ENCODE measurements at places on chromosomes 1 and 21. TPM values are rescaled to one million over a fixed set of nuclear protein-coding genes. Genes with fewer than 3 reads are reported as not detected.

The ACBD6 gene
- 140 TPM for total RNA-seq

The LRRN2 gene
- 2.4 TPM for total RNA-seq

The SLC16A1 gene
- total RNA-seq, result 104 TPM

The HENMT1 gene
- total RNA-seq, result not detected

The ZZZ3 gene
- 77.7 TPM for total RNA-seq

The SLC16A4 gene
- total RNA-seq, result 35.0 TPM

GRCh38 chr1:41954533-41954944, 35.8 kb upstream of the HIVEP3 start:
- DNase-seq, result peak; percentile 93

GRCh38 chr21:16082038-16082816, 352.4 kb downstream of the USP25 start:
- peak; percentile 33 for DNase-seq

DNA sequence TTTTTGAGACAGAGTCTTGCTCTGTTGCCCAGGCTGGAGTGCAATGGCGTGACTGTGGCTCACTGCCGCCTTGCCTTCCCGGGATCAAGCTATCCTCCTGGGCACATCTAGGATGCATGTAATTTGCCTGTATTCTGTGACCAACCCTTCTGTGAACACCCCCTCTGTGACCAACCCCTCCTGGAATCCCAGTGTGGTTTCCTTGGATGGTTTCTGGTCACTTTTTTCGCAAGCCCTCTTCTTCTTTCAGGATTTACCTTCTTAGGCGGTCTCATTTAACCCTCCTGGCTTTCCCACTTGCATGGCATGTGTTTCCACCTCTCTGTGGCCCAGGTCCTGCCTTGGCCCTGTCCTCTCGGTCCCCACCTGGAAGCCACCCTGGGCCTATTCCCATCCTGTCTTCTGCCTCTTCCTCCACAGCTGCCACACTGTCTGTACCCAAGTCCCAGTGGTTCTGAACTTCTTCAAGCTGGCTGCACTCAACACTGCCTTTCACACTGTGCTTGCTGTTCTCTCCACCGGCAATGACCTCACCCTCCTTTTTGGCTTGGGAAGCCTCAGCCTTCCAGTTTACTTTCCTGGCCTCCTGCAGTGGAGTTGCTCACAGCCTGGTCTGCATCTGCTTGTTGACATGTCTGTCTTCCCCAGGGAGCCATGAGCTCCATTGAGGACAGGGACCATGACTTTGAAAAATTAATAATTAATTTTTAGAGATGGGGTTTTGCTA, 57.0 kb downstream of the DISC1 start:
- DNase-seq, result no peak

DNA sequence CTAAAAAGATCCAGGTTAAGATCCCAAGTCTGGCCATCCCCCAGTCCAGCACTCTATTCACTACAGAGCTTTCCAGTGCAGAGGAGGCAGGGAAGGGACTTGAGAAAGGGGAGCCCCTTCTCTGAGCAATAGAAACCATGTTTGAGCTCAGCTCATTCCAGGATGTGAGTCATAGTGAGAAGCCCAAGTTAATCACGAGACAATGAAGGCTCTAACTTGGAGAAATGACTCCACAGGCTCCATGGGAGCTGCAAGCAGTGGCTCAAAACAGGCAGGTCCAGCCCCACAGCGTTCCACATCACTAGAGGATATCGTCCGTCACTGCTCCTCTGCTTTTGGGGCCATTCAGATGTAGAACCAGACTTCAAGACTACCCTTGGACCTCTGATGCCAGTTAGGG, 59.1 kb downstream of the CAMK2N1 start:
- DNase-seq, result peak; percentile 82

DNA sequence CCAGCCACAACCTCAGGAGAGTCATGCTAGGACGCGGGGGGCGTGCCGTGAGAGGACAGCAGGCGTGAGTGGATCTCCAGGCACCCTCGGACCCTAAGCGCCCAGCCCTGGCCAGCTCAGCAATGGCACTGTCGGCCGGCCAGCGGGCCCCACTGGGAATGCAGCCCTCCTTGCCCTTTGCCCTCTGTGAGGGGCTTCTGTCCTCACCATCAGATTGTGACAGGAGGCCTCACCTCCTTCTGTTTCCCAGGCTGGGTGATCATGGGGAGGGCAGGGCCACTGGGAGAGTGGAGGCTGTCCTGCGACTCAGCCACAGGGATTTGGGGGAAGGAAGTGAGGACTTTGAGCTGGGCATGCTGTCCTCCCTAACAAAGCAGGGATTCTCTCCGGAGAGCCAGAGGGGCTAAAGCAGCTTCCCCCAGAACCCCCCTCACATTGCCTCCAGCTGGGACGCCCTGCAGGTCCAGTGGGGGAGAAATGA, 6.6 kb upstream of the LRRC3 start:
- DNase-seq, result no peak

- no peak for DNase-seq
Measured at GRCh38 chr1:18203645-18204044, 96.0 kb downstream of the IGSF21 start.

- no peak for DNase-seq
Measured at GRCh38 chr1:96515430-96515829, 206.2 kb upstream of the PTBP2 start.

DNA sequence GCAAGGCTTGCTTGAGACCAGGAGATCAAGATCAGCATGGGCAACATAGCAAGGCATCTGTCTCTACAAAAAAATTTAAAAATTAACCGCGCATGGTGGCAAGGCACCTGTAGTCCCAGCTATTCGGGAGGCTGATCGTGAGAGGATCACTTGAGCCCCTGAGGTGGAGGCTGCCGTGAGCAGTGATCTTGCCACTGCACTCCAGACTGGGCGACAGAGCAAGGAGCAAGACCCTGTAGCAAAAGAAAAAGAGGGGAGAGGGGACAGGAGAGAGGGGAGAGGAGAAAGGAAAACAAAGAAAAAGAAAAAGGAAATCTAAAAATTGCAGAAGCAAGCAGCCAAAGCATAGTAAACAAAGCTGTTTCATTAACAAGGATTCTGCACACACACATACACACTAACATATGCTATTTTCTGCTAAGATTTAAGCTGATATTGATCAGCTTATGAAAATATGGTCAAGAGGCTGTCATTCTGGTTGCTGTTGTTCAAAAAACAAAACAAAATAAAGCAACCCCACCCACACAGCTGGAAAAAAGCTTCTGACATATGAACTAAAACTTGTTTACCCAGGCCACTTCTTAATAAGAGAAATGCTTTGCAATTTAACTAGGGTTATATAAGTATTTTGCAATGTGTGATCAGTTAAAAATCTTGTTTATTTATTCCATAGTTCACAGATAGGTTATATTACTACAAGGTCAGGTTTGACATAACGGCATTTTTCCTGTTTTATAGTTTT, 1.8 kb downstream of the ARNT start:
- DNase-seq, result no peak

DNA sequence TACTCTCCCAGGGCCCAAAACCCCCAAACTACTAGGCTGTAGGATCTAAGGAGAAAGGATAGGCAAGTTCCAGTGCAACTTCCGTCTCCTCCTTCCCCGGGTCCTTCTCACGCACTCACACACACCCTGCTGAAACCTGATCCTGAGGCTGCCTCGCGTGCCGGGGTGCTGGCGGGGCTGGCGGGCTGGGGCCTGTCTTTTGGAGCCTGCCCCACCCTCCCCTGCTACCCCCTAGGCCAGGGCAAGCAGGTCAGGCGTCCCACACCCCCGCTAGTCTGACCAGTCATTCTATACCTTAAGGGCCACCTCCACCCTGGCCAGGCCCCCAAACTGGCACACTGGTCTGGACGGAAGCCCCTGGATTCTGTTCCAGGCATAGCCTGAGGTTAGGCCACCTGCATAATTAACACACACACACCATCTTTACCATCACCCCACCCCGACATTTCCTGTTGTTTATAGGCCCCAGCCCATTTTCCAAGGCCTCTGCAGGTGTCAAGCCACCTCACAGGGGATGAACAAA, 48.3 kb upstream of the ARTN start:
- no peak for DNase-seq

GRCh38 chr21:45135122-45135521, 60.7 kb downstream of the ADARB1 start:
- no peak for DNase-seq

GRCh38 chr1:228341450-228341813, 65.2 kb downstream of the TRIM11 start:
- DNase-seq, result no peak

GRCh38 chr1:33866281-33866680, 2.4 kb downstream of the HMGB4 start:
- no peak for DNase-seq

DNA sequence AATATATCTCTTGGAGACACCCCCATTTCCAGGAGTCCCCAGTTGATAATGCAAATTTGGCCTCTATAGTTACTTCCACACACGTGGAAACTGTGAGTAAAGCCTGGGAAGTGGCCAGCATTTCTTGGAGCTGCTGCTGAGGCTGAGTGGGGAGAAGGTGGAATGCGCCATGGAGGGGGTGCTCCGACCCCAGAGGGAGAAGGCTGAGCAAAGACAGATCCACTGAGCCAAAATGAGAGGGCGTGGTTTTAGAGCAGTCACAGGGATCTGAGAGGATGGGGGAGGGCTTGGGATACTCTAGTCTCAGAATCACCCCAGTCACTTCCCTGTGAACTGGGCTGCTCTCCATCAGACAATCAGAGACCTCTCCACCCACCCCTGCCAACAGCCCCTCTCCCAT, 38.7 kb downstream of the TRIM62 start:
- no peak for DNase-seq

GRCh38 chr1:41313661-41314131, 47.5 kb upstream of the FOXO6 start:
- DNase-seq, result no peak

DNA sequence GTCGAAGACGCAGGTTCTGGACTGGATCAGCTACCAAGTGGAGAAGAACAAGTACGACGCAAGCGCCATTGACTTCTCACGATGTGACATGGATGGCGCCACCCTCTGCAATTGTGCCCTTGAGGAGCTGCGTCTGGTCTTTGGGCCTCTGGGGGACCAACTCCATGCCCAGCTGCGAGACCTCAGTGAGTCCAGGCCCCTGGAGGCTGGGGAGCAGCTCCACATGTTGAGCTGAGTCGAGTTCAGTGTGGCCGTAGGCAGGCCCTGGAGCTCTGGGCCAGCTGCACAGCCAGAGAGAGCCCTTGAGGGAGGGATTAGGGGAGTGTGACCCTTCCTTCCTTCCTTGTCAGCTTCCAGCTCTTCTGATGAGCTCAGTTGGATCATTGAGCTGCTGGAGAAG, 1.6 kb downstream of the ELF3 start:
- DNase-seq, result no peak

DNA sequence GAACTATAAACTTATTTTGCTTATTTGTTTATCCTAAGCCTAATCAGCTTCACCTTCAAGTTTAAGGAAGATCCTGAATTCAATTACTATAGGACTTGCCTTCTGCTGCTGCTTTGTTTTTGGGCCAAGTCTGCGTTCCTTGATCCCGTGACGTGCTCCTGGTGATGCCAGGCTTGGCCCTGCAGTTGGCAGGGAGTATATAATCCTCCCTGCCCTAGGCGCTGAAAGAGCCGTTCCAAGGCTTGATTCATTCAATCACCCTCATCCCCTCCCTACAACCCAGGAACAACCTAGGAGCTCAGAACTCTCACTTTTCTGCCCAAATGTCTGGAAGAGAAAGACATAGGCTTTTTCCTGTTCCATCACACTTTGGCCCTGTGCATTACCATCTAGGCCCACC, 12.4 kb upstream of the LRRN2 start:
- DNase-seq, result no peak

- DNase-seq, result peak; percentile 96
Measured at GRCh38 chr1:236502972-236503639, 20.7 kb upstream of the LGALS8 start.

- no peak for DNase-seq
Measured at GRCh38 chr1:234243521-234244260, 129.6 kb upstream of the COA6 start.

DNA sequence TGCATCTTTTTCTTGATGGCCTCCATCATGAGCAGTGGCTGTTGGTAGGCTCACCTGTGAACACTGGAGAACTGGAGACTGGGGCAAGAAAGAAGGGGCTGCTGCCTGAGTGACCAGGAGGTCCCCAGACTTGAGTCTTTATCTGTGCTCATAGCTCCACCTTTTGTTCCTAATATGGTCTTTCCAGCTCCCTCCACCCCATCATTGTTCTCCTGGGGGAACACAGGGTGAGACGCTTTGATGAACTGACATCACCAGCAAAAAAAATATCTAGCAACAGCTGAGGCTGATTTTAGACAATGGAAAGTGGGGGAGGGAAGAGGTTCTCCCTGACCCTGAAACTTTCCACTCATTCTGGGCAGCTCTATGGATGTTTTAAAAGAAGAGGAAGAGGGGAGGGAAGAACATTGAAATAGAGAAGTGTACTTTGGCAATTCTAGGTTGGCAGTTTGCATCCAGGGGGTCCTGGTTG, at the start of gene TPM3:
TPM3 (minus strand) TSS at position 111 of the 472 bp plus-strand sequence; CDS start at position 29, 82 bp downstream.
- DNase-seq, result no peak

DNA sequence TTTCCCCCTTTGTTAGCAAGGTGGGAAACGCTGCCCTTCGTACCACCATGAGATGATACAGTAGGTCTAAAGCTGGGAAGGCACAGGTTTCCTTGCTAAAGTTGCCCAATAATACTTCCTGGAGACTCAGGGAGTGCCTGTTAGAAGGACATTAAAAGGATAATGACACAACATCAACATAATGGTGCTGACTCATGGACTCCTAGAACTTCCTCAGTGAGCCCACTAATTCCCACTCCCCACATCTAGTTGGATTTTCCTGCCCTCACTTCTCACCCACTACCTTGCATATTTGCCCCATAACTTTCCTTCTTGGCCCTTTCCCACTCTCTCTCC, 17.5 kb downstream of the CFAP45 start:
- DNase-seq, result peak; percentile 89

DNA sequence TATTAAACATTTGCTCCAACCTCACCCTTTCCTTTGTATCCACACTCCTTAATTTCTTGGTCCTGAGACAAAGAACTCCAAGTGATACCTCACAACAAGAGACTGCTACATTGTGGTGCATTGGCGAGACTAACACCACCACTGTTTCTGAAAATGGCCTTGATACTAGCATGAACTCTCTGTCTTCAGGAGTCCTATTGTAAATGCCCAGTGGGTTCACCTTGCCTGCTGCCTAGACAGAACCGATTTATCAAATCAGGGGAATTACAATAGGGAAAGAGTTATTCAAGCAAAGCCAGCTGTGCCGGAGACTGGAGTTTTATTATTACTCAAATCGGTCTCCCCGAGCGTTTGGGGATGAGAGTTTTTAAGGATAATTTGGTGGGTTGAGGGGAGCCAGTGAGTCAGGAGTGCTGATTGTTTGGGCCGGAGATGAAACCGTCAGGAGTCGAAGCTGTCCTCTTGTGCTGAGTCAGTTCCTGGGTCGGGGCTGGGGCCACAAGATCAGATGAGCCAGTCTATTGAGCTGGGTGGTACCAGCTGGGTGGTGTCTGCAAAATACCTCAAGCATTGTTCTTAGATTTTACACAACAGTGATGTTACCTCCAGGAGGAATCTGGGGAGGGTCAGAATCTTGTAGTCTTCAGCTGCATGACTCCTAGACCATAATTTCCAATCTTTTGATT, 83.1 kb downstream of the DESI2 start:
- peak; percentile 87 for DNase-seq
